Left kidney (tissue), 8 donors: ENCODE measurements at places on chromosomes 3 and 15. TPM values are rescaled to one million over a fixed set of nuclear protein-coding genes. Genes with fewer than 3 reads are reported as not detected.

TMEM266 gene
- polyA plus RNA-seq = 12.3 TPM

IQSEC1 gene
- polyA plus RNA-seq = 32.1 TPM

MCTP2 gene
- polyA plus RNA-seq = 22.3 TPM

TUBGCP5 gene
- polyA plus RNA-seq = 41.0 TPM

MON1A gene
- polyA plus RNA-seq = 6.6 TPM

FOXB1 gene
- polyA plus RNA-seq = not detected

GPR27 gene
- polyA plus RNA-seq = 8.7 TPM

TTC14 gene
- 143 TPM for polyA plus RNA-seq

ZMYND10 gene
- polyA plus RNA-seq = 4.2 TPM

CPEB1 gene
- polyA plus RNA-seq = 2.2 TPM

ANKUB1 gene
- 0.52 TPM for polyA plus RNA-seq

RARB gene
- polyA plus RNA-seq = 50.7 TPM

ADCY5 gene
- polyA plus RNA-seq = 10.6 TPM

SCN5A gene
- 1.4 TPM for polyA plus RNA-seq

RHOV gene
- 1.7 TPM for polyA plus RNA-seq

TUSC7 gene
- polyA plus RNA-seq = not detected

CCDC13 gene
- 3.8 TPM for polyA plus RNA-seq

CMTM8 gene
- polyA plus RNA-seq = 8.4 TPM

VIPR1 gene
- 1.9 TPM for polyA plus RNA-seq

DUOX2 gene
- 0.03 TPM for polyA plus RNA-seq

FAM107A gene
- 4.2 TPM for polyA plus RNA-seq

GOLGA6L10 gene
- 7.8 TPM for polyA plus RNA-seq

DCUN1D1 gene
- 62.2 TPM for polyA plus RNA-seq
